Activated gamma-delta T cell treated with anti-CD3 and anti-CD28 coated beads, Interleukin-2, amount 50 U/mL, for 16 hours (primary cell): ENCODE measurements at places on chromosomes 16 and 17.

- no peak for DNase-seq
Observed at GRCh38 chr16:23868136-23868535, 32.4 kb downstream of the PRKCB start.

GRCh38 chr17:34843682-34844081, 117.6 kb downstream of the CCT6B start:
- DNase-seq = no peak

DNA sequence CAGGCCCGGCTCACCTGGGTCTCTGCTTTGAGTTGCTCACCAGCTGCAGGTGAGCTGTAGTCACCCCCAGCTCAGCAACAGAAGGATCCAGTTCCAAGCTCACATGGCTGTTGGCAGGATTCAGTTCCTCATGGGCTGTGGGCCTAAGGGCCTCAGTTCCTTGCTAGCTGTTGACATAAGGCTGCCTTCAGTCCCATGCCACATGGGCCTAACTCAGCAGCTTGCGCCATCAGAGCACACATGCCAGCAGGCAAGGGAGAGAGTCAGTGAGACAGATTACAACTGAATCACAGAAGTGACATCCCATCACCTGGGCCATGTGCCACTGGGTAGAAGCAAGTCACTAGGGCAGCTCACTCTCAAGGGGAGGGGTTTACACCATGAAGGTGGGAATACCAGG, 24.7 kb downstream of the PSMD7 start:
- no peak for DNase-seq

DNA sequence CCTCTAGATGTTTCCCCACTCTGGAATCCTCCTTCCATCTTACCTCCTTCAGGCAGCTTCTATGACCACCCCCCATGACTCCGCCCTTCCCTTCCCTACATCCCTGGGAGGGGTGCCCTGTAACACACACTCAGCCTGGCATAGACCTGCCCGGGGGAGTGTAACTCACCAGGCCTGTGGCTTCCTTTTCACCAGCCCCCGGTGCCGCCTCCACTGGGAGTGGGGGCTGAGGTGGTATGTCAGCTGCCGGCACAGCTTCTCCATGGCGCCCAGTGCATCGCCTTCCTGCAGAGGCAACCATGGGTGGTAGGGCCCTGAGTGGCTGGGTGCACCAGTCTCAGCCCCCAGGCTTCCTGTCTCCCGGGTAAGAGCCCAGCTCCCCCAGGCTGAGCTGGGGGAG, 32.3 kb downstream of the TRPV2 start:
- no peak for DNase-seq

GRCh38 chr16:10083301-10083700, 98.9 kb downstream of the GRIN2A start:
- no peak for DNase-seq

DNA sequence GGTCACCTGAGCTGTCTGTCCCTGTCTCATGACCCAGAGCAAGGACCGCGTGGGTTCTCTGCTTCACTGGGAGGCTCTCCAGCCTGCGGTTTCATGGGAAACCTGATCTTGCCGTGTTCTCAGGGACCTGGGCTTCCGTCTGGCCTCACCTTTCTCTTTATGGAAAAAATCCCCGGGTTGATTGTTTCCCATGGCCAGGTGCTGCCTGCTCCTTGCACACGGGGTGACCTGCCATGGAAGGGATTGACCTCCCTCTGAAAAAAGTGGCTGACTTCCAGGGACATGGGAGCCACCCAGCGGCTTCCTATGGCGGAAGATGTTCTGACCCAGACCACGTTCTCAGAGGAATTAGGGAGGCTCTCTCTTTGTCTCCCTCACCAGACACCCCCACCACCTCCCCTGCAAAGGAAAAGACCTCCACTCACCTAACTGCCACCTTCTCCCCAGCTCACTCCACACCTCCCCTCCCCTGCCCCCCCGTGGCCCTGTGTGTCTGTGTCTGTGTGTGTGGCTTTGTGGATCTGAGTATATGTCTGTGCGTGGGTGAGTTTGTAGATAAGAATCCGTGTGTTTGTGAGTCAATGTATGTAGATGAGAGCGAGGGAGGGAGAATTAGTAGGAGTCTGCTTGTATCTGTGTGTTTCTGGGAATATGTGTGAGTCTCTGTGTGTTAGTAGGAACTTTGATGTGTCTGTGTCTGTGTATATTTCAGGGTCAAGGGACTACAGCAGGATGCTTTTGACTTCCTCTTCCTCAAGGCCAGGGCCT, 154.6 kb downstream of the NTN1 start:
- DNase-seq = no peak

GRCh38 chr17:77676237-77676661, 282.3 kb upstream of the TNRC6C start:
- DNase-seq = no peak

GRCh38 chr17:76935331-76935730, 67.1 kb downstream of the MGAT5B start:
- no peak for DNase-seq

GRCh38 chr17:76654408-76654807, 10.9 kb upstream of the ST6GALNAC1 start:
- DNase-seq = no peak

- DNase-seq = no peak
Observed at GRCh38 chr17:29918016-29918415, 12.0 kb downstream of the SSH2 start.

DNA sequence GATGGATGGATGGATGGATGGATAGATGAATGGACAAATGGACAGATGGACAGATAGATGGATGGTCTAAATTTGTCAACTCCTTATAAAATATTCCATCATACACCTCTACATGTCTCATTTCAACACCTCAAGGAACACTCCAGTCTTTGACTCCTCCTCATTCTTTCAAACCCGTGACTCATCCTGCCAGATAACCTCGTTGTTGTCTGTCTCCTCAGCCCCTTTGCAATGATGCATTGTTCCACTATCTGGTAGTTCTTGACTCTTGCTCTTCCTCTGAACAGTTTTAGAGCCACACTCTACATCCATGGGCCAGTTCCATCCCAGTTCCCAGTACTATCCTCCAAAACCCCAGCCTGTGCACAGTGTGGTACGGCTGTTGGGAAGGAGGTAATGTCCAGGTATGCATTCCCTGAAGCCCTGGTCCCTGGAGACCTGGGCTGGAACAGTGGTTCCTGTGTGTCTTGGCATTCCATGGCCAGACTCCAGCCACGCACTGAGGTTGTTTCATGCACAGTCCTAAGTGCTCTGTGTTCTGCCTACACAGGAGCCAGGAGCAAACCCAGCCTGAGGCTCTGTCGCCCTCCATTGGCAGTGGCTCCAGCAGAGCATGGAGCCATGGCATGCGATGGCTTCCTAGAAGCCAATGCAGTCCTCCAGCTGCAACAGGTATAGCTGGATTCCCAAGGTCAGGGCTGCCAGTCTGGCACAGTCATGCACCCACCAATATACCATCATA, 105.7 kb downstream of the C17orf67 start:
- DNase-seq = no peak

GRCh38 chr17:51778842-51779241, 379.7 kb downstream of the CA10 start:
- DNase-seq = no peak

- no peak for DNase-seq
Observed at GRCh38 chr17:49022391-49022941, 25.3 kb downstream of the IGF2BP1 start.

- DNase-seq = no peak
Observed at GRCh38 chr16:72066747-72067146, 3.7 kb downstream of the HPR start.

GRCh38 chr17:43365356-43365755, 33.4 kb upstream of the ARL4D start:
- no peak for DNase-seq

DNA sequence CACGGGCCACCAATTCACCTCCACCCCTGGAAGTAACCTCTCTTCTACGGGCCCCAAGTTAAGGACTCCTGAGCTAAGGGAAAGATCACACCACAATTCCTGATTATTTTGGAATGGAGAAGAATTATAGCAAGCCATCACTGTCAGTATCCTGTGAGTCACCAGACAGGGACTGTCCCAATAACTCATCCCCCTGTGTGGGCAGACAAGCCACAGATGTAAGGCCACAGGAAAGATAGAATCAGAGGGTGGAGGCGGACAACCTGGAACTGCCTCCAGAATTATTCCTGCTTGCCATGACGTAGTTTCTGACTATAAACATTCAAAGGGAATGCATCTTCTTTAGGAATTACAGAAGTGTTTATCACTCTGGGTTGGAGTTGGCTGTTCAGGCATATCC, 5.8 kb upstream of the MYO1D start:
- no peak for DNase-seq

GRCh38 chr17:10661437-10661836, 4.3 kb upstream of the MYH3 start:
- no peak for DNase-seq

DNA sequence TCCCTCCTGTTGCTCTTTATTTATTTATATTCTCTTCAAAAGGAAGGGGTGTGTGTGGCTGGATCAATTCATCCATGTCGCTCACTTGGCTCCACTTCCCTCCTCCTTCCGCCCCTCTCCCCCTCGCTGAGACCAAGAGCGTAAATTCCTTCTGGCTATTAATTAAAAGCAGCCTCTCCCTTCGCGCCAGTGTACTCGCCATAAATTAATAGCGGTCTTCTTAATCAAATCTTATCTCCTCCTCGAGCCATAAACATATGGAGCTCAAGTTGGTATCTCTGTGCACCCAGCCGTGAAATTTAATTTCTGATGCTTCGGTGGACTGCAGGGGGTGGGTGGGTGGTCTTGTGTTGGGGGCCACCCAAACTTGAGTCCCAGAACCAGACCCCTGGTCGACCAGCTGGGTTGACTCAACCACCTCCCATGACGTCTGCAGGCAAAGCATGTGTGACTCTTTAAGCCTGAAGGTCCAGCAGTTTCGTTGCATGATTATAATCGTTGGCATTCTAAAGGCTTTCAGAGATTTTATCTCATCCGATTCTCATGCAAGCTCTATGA, 57.9 kb downstream of the SDK2 start:
- DNase-seq = no peak

DNA sequence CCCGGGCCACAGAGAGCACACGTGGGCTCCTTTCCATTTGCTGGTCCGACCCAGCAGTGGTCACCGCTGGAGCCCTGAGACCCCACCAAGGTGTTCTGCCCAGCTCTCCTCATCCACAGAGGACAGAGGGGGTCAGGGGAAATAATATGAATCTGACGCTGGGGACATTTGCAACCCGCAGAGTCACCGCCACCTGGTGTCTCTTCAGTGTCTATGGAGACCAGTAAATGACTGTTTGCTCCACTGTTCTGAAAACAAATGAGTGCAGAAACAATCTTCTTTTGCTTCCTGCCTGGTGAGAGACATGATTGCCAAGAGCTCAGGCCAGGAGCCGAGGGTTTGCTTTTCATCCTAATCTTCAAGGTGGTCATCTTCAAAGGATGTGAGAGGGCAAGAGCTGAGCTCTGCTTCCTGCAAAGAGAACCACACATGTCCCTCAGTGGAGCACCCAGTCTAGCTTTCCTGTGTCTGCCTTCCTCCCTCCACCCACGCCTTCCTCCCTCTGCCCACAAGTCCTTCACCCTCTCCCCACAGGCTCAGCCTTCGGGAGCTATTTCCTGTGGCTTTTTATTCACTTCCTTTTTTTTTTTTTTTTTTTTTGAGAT, 14.7 kb upstream of the KLHDC4 start:
- peak; percentile 38 for DNase-seq

DNA sequence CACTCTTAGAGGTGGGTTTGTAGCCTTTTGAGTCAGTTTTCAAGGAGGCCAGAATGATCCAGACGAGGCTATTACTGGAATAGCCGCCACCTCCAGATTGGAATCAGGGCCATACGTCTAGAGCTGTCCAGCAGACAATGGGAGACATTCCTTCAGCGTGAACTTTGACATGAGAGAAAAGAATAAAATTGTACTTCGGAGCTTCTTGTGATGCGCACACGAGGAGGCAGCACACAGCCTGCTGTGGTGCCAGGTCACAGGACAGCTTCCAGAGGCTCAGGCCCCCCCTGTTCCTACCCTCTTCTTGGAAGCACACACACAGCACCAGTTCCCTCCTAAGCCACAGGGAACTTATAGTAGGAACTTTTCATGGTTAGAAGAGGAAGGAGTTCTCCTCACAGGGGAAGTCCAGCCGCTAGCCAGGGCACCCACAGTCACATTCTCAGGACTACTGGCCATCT, 81.0 kb downstream of the VPS53 start:
- no peak for DNase-seq

DNA sequence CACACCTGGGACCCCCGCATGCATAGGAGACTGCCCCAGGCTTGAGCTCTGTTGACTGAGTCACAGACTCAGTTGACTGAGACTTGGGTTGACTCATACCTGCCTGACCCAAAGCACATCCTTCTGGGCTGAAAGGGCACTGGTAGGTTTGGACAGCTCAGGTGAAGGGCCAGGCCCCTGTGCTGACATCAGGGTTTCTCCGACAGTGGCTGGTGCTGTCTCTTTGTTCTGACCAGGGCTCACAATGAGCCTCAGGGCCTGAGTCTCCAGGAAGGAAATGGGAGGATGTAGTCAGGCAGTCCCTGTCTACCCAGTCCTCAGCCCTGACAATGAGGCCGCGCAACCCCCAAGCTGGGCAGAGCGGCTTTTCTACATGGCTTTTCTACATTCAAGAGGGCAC, 6.5 kb downstream of the SPNS2 start:
- DNase-seq = no peak

DNA sequence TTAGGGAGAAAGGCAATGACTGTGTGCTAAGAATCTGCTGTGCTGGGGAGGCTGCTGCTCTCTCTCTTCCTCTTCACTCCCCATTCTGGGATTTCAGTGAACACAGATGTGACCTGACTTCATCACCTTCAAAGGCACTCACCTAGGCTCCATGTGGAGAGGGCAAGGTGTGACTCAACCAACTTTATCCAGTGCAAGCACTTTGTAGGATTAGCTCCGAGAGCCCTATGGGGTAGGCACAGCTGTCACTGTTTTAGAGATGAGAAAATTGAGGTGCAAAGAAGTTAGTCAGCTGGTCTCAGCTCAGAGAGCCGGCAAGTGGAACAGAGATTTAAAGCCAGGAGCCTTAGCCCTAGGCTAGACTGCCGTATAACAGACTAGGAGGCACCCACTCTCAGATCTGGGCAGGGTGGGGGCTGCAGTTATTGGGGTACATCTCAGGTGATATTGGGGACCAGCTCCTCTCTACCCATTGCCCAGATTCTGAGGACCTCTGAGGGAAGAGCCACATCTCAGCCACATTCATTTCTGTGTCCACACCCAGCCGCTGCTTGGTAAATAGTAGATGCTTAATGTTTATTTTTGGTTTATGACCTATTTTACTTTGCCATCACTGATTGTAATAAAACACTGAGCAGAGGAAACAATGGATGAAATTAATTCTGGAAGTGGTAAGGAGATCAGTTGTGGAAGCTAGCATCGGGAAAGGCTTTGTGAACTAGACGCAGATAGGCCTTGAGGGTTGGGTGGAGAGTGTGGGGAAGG, 138.8 kb downstream of the CCDC182 start:
- DNase-seq = no peak

DNA sequence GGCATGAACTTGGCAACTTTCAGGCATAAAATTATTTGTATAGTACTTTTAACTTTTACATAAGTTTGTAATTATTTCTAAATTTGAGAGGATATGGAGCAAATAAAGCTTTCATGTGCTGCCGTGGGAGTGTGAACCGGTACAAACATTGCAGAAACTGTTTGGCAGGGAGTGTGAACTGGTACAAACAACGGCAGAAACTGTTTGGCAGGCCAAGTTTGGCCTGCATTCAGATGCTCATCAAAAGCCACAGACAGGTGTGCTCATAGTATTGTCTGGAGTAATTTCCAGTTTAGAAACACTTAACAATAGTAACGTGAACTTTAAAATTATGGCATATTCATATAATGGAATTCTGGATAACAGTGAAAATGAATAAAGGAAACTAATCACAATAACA, 73.8 kb upstream of the ATP2A3 start:
- DNase-seq = no peak

GRCh38 chr16:78930561-78930960, 670.0 kb downstream of the MAF start:
- DNase-seq = no peak

GRCh38 chr16:59604354-59604753, 870.2 kb upstream of the GOT2 start:
- no peak for DNase-seq
